ENCODE measurements at places on chromosomes 6 and 20. TPM values are rescaled to one million over a fixed set of nuclear protein-coding genes. Genes with fewer than 3 reads are reported as not detected.

IFNGR1 gene
- 52.5 TPM for total RNA-seq

TLDC2 gene
- total RNA-seq: not detected

C20orf173 gene
- not detected for total RNA-seq

DBNDD2 gene
- 344 TPM for total RNA-seq

BHLHE23 gene
- not detected for total RNA-seq

SIGLEC1 gene
- 0.72 TPM for total RNA-seq

OR2J3 gene
- not detected for total RNA-seq

NRN1 gene
- total RNA-seq: 162 TPM

RCAN2 gene
- total RNA-seq: 151 TPM

KCNQ5 gene
- 104 TPM for total RNA-seq

CST2 gene
- not detected for total RNA-seq

CFAP61 gene
- total RNA-seq: 13.5 TPM

KCNS1 gene
- 60.9 TPM for total RNA-seq

LY6G6F gene
- not detected for total RNA-seq

SOX4 gene
- total RNA-seq: 5.1 TPM

BPIFA1 gene
- not detected for total RNA-seq

RAET1E gene
- total RNA-seq: not detected

POM121L2 gene
- total RNA-seq: not detected

Measured in dorsolateral prefrontal cortex (tissue), 122 donors.